NCI-H2081 (cell line): ENCODE measurements at places on chromosomes 12 and 14.

DNA sequence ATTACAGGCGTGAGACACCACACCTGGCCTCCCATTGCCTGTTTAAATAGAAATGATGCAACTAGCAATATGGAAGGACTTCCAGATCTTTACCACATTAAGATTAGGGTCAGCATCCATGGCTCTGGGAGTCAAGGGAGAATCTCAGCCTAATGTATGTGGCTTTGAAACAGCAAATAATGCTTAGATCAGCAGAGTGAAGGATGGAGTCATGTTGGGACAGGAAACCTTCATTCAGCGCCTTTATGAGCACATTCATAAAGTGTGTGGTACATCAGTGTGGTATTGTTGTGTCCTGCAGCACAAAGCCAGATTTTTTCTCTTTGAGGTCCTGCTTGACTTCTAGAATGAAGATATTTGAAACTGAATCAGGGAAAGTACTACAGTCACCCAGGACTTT lies 15.3 kb upstream of the SPSB2 start:
- no peak for DNase-seq

- DNase-seq: no peak
These were observed 27.6 kb downstream of the EML5 start for GRCh38 chr14:88765130-88765529.

DNA sequence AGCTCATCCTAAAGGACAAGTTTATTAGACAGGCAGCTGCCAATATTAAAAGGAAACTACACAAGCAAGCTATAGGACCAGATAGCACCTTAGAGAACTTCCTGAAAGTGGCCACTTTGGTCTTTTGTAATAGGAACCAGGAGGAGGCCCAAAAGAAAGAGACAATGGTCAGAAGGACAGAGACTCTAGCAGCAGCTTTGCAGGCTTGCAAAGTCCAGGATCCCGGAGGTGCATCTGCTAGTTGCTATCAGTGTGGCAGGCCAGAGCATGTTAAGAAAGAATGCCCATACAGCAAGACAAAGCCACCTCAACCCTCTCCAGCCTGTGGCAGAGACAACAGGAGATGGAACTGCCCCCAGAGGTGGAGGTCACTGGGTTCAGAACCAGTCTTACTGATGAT lies 23.4 kb downstream of the APOBEC1 start:
- DNase-seq: no peak

- no peak for DNase-seq
These were observed 79.2 kb upstream of the NCOR2 start for GRCh38 chr12:124646385-124647230.

DNA sequence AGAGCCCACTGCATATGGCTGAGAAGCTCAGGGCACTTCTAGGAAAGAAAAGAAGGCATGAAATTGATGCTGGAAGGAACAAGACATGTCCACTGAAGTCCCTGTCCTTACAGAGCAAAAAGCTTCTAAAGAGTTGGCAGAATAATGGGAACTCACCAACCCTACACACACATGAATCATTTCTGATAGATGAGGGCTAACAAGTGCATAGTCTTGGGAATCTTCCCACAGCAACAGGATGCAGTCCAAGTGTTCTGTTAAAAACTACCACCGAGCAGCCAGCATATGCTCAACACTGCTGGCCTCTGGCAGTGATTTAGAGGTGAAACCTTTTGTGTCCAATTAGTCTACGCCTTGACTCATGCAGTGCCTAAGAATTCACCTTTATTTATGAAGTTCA lies 44.8 kb downstream of the RHOJ start:
- DNase-seq: no peak

- no peak for DNase-seq
These were observed 13.7 kb upstream of the EIF2B2 start for GRCh38 chr14:74988993-74989392.

GRCh38 chr12:116050275-116050674 lies 227.2 kb downstream of the MED13L start:
- DNase-seq: no peak

- no peak for DNase-seq
These were observed 231.8 kb upstream of the NPAS3 start for GRCh38 chr14:32706721-32707519.

DNA sequence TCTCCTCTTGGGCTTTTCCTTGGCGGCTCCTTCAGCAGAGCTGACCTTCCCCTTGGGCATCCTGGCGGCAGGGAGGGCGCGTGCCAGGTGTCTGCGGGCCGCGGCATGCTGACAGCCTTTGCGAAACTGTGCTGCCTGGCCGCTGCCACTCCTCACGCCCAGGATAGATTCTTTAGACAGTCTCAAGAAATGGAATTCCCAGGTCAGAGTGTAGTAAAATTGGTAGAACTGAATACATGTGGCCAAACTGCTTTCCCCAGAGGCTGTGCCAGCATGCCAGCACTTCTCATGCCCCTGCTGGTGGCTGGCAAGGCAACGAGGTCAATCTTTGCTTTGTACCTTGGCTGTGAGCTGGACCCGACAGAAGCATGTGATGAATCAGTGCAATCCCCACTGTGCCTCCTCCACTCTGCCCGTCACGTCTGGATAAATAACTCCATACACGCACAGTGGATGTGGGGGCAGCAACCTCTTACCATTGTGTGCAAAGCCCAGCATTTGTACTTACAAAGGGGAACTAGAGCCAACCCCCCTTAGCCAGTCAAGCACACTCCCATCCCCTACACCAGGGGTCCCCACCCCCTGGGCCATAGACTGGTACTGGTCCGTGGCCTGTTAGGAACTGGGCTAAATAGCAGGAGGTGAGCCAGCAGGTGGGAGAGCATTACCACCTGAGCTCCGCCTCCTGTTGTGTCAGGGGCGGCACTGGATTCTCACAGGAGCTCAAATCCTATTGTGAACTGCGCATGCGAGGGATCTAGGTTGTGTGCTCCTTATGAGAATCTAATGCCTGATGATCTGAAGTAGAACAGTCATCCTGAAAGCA lies 90.9 kb downstream of the ACTN1 start:
- DNase-seq: no peak

DNA sequence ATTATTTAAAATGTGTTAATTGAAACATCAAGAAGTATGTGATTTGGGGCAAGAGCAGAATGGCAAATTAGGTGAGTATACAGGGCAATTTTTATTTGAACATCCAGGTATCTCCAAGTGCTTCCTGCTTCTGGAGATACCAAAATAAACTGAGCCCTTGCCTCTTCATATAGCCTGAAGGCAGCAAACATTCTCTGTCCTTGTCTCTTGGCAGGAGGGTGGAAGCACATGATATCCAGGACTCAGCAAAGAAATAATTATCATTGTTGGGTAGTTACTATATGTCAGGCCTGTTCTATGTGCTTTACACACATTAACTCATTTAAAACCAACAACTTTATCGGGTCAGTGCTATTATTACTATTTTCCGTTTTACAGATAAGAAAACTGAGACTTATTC lies 12.5 kb downstream of the LIN7A start:
- peak; percentile 54 for DNase-seq

- peak; percentile 53 for DNase-seq
These were observed 164.5 kb downstream of the SLC38A4 start for GRCh38 chr12:46661110-46661845.

DNA sequence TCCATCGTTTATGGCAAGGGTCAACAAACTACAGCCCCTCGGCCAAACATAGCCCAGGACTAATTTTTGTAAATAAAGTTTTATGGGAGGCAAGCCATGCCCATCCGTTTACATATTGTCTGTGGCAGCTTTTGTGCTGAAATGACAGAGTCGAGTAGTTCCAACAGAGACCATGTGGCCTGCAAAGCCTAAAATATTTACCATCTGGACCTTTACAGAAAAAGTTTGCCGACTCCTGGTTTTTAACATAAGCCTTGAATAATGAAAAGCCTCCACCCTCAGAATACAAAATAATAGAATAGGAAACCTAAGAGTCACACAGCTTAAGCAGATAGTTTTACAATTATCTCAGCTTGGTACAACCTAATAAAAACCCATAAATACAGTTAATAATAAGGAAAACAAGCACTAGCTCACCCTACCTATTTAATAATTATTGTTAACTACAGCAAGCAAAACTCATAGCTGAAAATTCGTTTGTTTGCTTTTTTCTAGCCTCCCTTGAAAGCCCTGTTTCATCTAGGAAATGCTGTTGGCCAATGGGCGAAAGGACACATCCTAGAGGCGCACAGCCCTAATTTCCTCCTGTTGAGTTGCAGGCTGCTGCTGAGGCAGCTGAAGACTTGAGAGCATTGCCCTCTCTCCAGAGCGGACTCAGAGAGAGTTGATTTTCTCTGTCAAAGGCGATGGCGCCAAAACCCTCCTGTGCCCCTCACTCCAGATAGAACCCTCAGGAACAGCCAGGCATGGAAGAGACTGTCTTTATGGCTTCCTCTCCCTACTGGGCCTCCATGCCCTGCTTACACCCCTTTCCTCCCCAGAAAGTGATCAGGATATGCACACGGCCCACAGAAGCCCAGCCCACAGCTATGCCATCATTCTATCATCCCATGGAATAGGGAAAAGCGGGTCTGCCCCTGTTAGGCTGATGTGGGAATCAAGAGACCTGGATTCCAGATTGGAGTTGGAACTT lies 107.2 kb downstream of the DPF3 start:
- no peak for DNase-seq

DNA sequence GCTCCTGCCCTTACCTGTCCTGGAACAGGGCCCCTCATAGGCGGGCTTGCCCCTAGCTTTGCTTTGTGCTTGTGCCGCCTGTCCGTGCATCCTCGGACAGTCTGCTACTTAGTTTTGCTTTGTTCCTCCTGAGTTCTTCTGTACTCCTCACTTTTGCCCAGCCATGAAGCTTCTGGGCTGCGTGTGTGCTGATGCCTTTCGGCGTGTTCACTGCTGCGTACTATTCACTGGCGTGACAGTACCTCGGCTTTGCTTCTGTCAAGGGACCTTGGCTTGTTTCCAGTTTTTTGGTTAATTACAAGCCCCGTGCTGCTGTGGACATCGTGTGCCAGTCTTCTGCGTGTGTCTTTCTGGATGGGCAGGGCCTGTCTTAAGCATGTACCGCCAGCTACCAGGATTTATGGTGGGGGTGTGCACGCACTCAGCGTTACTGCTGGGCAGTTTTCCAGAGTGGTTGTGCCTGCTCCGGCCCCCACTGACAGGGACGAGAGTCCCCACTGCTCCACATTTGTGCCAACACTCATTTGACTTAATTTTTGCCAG lies 2.5 kb downstream of the PACS2 start:
- DNase-seq: no peak

DNA sequence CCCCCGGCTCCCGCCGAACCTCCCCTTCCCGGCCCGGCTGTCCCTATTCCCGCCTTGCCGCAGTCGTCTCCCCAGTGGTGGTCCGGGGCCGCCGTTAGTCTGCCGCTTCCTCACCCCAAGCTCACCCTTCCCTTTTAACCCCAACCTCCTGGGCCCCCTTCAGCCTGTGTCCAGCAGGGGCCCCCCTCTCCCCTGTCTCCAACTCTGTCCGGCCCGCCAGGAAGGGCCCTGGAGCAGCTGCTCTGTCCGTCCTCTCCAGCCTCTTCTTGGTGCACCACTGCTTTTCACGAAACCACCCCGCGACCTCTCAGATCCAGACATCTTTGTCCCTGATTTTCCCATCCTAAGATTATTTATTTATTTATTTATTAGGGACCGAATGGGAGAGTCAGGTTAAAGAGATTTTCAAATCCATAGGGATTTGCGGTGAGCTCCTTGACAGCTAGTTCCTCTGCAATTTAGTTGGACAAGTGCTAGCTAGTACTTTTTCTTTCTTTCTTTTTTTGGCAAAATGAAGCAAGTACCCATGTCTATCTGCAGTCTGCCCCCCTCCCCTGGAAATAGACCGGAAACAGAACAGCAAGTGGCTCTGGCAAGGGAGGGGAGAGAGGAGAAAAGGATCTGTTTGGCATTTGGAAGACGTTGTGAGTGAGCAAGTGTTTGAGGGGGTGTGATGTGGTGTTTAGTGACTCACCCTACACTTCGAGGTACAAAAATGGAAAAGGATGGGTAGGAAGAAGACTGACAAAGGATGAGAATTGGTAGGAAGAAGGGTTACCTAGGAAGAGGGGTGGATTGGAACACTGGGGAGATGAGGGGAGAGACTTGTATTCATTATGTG lies 632 bp downstream of the UBR7 start:
- peak; percentile 55 for DNase-seq

DNA sequence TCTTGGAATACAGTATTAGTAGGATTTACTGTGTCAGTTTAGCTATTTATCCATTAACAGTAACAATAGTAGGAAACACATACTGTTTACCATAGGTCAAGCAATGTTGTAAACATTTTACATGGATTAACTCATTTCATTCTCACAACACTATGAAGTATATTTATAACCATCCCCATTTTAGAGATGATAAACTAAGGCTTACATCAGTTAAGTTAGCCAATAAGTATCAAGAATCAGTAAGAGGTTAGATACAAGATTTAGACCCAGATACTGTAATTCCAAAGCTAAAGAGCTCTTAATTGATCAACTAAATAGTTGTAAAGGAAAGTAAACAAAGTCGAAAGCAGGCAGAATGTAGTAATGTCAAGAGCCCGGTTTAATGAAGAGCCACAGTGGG lies 1.1 kb downstream of the SYNJ2BP start:
- DNase-seq: no peak

DNA sequence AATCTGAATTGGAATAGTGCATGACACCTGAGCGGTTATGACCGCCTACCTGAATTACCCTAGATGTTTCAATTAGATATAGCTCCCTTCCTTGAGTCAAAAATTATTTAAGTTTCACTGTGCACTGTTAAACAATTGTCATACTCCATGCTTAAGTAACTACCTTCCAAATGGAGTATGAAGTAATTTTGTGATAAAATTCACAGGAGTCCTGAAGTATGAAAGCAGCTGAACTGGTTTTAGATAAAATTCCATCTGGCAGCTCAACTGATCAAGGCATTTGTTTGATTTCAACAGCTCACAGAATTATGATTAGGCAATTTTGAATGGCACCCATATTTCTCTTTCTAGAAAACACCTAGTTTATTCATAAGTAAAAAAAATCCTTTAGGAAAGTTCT lies 19.5 kb downstream of the PRICKLE1 start:
- DNase-seq: no peak

GRCh38 chr14:93938751-93939303 lies 11.7 kb downstream of the FAM181A start:
- no peak for DNase-seq

GRCh38 chr12:59940631-59941342 lies 345.0 kb downstream of the SLC16A7 start:
- no peak for DNase-seq

GRCh38 chr12:39467432-39467870 lies 24.5 kb upstream of the KIF21A start:
- DNase-seq: no peak

DNA sequence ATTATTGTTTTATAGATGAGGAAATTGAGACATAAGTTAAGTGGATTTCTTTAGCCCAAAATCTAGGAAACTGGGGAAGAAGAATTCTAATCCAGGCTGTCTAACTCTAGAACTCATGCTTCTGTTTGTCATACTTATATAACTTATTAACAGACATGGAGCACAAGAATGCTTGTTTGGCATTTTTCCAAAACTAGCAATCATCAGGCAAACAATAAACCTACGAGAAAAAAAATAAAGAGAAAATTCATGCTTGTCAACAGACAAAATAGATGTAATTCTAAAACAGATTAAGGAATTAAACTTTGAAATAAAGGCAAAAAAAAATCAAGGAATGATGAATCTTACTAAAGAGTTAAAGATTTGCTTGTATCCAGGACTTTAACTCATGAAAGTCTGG lies 103.1 kb downstream of the METTL25 start:
- DNase-seq: no peak

- peak; percentile 51 for DNase-seq
These were observed 32.0 kb downstream of the TC2N start for GRCh38 chr14:91835197-91835919.
